Stimulated activated CD4-positive, alpha-beta T cell treated with anti-CD3 and anti-CD28 coated beads, Interleukin-2, amount 100 ng/mL, for 24 hours (primary cell): ENCODE measurements at places on chromosomes 2 and 18.

- no peak for DNase-seq
These were observed 38.7 kb downstream of the STK39 start for GRCh38 chr2:168208652-168209051.

- DNase-seq = no peak
These were observed 343.5 kb upstream of the NT5C1B start for GRCh38 chr2:18932853-18933252.

GRCh38 chr2:164952057-164952702, 3.1 kb downstream of the SLC38A11 start:
- DNase-seq = no peak

- no peak for DNase-seq
These were observed at the start of gene LRRFIP1 for GRCh38 chr2:237627441-237628246. LRRFIP1 (plus strand) TSS chr2:237627587; CDS start chr2:237627645, 58 bp downstream.

DNA sequence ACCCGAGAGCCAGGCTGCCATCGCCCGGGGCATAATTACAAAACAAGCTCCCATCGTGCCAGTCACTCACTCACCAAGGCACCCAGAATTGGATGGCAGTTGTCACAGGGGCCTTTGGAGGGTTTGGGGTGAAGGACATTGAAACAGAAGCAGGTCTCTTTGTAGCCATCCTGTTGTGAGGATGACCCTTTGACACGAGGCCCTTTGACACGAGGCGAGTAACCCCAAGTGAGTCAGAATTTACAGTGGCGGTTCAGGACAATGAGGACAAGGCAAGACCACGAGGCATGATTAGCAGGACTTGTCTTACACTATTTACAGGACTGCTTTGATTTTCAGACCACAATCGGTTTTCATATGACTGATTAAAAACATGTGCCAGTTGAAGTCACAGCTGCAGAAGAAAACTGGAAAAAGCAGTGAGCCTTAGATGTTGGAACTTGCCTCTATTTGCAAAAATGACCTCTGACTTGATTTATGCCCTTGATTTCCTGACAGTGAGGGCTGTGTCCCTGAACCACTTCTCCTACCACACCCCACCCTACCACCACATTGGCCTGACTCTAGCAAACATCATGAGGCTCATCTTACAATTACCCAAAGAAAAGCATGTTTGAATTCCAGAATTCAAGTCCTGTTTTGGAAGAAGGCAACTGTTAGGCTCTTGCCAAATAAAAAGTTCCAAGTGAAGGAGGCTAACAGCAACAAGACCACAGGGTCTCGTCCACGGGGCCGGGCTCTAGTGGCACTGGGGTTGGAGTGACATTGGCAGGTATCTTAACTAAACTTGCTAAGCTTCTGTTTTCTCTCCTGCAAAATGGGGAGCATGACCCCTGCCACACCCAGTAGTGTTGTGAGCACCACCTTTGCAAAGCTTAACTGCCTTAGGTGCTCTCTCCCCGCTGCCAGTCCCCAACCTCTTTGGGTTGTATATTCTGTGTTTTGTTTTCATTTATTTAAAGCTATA, 64.4 kb upstream of the FOSL2 start:
- no peak for DNase-seq

GRCh38 chr2:216306868-216307267, 65.4 kb downstream of the MARCHF4 start:
- DNase-seq = no peak

DNA sequence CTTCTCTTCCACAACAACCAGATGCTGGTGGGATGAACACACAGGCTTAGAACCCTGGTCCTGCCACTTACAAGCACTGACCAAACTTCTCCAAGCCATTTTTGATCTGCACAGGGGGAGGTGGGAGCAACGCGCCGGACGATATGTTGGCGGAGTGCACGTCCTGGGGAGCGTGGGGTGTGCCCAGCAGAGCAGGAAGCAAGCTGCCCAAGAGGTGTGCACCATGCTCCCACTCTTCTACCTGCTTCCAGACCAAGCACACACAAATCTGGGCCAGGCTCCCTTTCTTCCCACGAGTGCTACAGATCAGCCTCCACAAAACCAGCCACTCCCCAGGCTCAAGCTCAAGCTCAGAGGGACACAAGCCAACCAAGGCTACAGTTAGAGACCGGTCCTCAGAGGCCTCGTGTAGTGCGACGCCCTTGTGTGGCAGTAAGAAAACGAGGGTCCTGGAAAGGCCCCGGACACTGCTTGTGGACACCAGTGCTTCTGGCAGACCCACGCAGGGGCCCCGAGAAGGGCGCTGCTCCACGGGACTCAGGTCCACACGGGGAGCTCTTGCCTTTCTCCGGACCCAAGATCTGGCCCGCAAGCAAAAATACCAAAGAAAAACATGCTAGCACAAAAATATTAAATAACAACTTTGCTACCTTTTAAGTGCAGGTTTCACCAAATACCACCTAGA, 52.0 kb downstream of the ANO7 start:
- no peak for DNase-seq

GRCh38 chr18:26926066-26926675, 60.7 kb upstream of the AQP4 start:
- DNase-seq = no peak

GRCh38 chr2:103986001-103986400, 867.9 kb upstream of the POU3F3 start:
- DNase-seq = no peak

DNA sequence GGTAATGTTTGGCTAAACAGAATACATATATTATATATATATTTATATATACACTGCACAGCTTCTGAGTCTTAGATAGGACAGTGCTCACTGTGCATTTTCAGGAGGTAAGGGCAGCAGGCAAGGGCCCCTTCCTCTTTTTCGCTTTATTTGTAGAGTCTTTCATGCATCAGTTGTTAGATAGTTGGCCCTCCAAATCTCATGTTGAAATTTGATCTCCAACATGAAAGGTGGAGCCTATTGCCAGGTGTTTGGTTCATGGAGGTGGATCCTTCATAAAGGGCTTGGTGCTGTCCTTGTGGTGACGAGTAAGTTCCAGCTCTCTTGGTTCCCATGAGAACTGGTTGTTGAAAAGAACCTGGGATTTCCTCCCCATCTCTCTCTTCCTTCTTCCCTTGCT, 48.1 kb downstream of the TSN start:
- DNase-seq = no peak

DNA sequence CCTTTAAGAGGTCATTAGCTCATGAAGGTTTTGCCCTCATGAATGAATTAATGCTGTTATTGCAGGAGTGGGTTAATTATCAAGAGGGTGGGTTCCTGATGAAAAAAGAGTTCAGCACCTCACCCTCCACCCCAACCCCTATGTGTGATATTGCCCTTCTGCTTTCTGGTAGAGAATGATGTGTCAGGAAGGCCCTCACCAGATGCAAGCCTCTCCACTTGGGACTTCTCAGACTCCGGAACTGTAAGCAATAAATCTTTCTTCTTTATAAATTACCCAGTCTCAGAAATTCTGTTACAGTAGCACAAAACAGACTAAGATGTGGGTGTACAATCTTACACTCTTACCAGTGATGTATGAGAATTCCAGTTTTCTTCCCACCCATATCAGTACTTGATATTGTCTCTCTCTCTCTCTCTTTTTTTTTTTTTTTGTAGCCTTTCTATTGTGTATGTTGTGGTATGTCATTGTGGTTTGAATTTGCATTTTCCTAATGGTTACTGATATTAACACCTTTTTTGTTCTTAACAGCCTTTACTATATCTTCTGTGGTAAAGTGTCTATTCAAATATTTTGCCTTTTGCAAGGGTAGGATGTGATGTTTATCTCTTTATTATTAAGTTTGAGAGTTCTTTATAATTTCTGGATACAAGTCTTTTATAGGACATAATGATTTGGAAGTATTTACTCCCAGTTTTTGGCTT, 10.4 kb upstream of the MAP2 start:
- no peak for DNase-seq

GRCh38 chr2:100437751-100438150, 20.3 kb upstream of the CHST10 start:
- DNase-seq = no peak

DNA sequence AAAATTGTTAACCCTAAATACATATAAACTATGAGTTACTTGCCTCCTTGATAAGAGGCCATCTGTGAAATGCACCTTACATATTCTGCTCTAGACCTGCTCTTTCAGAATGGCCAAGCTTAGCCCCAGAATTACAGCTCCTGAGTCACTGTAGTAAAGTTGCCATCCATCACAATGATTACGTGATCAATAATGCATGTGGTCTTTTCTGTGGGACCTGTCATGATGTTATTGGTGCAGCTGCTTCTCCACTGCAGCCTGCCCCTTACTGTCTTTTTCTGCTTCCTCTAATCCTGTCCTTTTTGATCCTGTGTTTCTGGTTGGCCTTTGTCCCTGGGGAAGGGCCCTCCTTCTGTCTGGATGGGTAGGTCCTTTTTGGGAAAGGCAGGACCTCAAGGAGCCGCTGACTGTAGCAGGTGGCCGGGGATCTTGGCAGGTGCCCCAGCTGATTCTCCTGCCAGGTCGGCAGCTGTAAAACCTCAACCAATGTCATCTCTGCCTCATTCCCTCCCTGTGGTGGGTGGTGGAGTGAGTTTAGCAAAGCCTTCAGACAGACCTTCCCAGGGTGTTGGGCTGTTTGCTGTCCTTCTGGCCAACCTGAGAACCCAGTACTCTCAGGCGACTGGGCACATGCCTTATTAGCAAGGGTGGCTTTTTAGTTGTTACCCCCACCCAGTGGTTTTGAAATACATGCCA, 126.2 kb upstream of the EML6 start:
- peak; percentile 24 for DNase-seq

DNA sequence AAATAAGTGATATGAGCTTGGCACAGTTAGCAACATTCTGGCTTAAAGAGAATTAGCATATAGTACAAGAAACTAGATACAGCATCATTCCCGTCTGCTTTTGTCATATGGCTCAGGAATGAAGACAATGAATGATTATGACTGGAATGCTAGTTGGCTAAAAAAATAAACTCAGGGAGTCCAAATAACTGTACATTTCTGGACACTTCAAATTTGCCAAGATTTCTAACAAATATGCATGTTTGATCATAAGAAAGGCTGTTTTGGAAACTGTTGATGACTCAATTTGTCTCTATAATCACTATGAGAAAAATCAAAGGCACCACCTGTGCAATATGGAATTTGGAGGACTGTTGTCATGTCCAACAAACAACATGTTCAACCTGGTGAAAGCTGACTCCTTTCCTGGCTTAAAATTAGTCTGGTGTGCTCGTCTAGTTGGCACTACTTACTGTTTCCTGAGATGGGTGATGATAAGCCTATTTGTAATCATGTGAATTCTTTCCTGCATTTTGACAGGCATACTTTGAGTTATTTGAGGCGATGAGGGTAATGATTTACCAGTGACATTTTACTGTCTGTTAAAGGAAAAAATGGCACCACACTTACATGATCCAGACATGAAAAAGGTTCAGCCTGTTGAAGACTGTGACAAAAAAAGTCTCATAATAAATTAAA, 133.9 kb upstream of the CDH20 start:
- DNase-seq = no peak

- no peak for DNase-seq
These were observed 89.6 kb downstream of the NR4A2 start for GRCh38 chr2:156242874-156243273.

GRCh38 chr18:58768293-58768974, 96.2 kb upstream of the ZNF532 start:
- peak; percentile 85 for DNase-seq

DNA sequence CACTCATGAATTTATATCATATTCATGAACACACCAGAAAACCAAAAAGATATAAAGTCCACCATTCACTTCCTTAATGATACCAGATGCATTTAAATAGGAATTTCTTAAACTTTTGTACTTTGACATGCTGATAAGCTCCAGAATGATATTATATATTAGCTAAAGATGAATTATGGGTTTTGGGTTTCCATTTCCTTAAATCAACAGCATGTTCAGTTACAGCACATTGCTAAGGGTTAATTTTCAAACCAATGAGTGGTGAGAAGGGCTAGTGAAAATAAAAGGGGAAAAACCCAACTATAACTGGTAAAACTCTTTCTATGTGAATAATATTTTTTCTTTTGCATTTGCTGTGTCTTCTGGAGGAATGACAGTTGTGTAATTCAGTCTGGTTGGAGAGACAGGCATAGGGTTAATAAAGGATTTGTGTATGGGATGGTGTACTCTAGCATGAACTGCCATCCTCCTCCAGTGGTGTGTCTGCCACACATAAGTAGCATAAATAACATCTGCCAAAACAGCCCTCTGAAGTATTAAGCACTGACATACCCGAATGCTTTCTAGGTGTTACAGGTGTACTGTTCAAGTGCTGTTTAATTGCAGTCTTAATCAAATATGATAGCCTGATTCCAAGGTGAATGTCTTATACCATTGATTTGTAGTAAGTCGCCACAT, 19.3 kb upstream of the CPS1 start:
- no peak for DNase-seq

GRCh38 chr18:13390711-13391110, 172.2 kb downstream of the LDLRAD4 start:
- no peak for DNase-seq

GRCh38 chr2:64352292-64352691, 101.7 kb upstream of the LGALSL start:
- no peak for DNase-seq

DNA sequence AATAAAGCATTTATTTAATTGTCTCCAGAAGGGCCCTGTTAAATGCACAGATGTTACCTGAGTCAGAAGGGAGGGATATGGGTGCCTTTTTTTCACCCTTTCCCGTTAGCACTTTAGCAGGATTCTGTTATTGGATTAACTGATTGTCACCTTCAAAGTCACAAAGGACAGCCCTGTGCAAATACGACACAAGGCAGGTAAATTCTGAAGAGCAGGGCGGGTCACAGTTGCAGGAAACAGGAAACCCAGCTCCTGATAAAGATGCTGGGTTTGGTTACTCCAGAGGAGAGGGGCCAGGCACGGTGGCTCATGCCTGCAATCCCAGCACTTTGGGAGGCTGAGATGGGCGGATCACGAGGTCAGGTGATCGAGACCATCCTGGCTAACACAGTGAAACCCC, 11.4 kb upstream of the PKDCC start:
- DNase-seq = no peak

GRCh38 chr18:58324824-58325480, 280.9 kb downstream of the NEDD4L start:
- DNase-seq = no peak

- DNase-seq = no peak
These were observed 255.1 kb upstream of the THSD7B start for GRCh38 chr2:136510244-136510643.

DNA sequence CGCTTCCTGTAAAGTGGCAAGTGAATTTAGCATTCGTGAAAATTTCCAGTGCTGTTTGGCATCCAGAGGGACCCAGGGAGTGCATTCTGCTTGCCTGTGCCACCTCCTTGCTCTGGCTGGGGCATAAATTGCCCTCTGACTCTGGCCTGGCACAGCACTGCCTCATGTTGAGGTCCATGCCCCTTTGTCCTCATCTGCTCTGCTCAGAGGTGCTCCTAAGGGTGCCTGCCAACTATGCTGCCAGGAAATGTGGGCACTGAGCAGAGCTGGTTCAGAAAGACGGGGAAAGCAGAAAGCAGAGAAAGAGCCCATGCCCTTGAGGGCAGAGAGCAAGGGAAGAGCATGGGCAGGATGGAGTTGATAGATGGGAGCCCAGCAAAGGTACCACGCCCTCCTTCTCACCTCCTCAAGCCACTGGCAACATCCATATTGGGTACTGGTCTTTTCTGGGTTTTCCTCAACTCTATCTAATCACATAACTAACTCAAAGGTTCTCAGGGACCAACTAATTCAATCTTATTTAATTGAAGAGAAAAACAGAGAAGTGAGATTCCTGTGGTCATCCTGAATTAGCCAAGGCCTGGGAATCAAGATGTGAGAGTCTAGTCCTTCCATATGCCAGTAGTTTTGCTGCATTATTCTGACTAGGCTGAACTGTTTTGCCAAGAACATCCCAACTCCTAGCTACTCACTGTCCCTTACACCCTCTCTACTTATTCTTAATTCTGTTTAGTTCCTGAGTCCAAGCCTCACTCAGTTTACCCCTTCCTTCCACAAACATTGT, 441.5 kb upstream of the TNP1 start:
- no peak for DNase-seq
